ENCODE measurements at places on chromosomes 13 and 19.

GRCh38 chr13:97134364-97135095 lies 87.6 kb upstream of the MBNL2 start:
- DNase-seq, result no peak

GRCh38 chr13:67048084-67048820 lies 181.9 kb downstream of the PCDH9 start:
- DNase-seq, result no peak

GRCh38 chr19:54096617-54097106 lies 3.9 kb downstream of the OSCAR start:
- DNase-seq, result no peak

GRCh38 chr13:94559222-94559795 lies 36.6 kb downstream of the TGDS start:
- no peak for DNase-seq

DNA sequence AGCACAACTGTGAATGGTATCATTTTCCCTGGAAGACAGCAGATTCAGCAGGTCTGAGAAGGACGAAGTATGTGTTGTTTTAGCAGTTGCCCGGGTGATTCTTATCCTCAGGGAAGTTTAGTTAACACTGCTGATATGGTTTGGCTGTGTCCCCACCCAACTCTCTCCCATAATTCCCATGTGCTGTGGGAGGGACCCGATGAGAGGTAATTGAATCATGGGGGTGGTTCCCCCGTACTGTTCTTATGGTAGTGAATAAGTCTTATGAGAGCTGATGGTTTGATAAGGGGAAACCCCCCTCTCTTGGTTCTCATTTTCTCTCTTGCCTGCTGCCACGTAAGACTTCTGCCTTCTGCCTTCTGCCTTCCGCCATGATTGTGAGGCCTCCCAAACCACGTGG lies 81.0 kb upstream of the UBAC2 start:
- peak; percentile 60 for DNase-seq

- no peak for DNase-seq
These were observed 9.2 kb upstream of the MEX3D start for GRCh38 chr19:1577090-1577928.

DNA sequence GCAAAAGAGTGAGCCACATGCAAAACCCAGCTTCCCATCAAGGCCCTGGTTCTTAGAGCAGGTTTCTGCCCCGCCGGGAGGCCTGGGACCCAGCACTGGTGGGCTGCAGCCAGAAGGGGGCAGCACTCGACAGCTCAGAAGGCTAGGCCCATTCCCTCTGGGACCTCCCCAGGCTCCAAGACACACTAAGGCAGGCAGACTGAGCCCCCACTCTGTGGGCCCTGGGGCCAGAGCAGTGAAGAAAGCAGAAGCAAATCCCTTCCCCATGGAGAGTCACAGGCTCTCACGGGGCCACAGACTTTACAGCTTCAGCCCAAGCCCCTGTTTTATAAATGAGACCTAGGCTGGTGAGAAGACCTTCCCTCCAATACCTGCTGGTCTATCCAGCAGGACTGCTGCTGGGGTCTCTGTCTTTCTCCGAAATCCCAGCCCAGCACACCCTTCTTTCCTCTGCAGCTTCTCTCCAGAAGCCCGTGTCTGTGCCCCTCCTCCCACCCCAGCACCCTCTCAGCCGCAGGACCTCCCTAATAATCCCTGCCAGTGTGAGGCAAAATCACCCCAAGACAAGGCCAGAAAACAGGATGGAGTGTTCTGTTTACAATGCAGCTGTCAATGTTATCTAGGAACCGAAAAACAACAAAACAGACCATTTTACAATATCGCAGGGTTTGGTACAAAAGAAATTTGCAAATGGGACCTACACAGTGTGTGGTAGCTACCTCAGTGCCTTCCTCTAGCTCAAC lies 109.3 kb downstream of the ABCC4 start:
- DNase-seq, result peak; percentile 82

- DNase-seq, result peak; percentile 61
These were observed 48.6 kb upstream of the UBE2L5 start for GRCh38 chr13:30373727-30374126.

- DNase-seq, result peak; percentile 91
These were observed 8.1 kb downstream of the PTGIR start for GRCh38 chr19:46616631-46617322.

DNA sequence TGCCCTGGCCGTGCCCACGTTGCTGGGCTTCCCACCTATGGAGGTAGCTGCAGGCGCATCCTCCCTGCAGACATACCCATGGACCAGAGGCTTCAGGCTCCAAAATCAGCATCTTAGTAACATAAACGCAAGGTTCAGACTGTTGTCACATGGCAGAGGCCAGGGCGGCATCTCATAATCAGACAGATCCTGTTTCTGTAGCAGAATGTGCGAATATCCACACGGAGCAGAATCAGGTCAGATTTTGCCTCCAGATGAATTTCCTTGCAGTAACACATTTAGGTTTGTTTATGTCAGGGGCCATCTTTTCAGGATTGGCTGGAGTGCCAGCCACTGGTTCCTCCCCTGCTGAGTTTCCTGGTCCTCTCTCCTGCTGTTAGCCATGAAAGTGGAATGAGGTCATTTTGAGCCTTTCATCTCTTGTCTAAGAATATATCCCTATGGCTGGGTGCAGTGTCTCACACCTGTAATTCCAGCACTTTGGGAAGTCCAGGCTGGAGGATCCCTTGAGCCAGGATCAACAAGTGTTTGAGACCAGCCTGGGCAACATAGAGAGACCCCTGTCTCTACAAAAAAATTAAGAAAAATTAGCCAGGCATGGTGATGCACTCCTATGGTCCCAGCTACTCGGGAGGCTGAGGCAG lies 20.5 kb downstream of the SMARCA4 start:
- DNase-seq, result no peak

DNA sequence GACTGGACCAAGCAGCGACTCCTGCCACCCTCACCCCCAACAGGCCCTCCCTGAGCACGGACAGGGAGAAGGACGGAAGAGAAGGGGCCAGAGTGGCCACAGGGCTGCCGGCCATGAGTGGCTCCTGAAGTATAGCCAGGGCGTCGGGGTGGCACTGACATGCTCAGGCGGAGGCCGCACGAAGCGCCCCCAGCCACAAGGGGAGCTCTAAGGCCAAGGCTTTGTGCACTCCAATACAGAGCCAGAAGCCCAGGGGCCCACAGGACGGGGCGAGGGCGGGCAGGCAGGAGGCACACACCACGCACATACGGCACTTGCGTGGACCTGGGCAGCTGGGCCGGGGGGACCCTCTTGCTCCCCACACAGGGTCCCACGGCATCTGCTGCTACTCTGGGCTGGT lies 52.0 kb downstream of the KLF2 start:
- no peak for DNase-seq

DNA sequence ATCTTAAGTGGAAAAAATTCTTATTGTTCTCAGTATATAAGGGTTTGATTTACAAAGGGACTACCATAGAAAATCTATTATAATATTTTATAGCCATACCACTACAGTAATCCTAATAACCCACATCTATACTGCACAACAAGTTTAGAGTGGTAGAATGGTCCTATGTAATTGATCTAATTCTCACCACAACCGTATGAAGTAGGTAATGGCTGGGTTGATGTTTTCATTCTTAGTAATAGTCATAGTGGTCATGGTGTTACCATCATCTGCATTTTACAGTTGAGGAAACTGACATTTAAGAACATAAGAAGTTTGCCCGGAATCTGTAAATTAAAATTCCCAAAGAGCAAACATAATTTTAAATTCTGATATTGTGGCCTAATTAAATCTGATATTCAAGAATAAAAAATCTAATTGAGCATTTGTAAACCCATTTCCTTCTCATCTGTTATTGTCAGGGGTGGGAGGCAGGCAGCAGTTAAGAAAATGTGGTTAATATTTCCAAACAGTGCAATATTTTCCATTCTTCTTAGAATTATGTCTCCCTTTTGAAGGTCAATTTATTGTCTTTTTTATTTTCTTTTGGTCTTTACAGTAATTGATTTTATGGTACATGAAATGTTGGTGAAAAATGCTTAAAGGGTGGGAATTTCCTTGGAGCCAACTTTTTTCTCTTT lies 65.6 kb downstream of the DHRS12 start:
- no peak for DNase-seq

- DNase-seq, result peak; percentile 70
These were observed 7.6 kb downstream of the CAPN12 start for GRCh38 chr19:38736413-38737280.

DNA sequence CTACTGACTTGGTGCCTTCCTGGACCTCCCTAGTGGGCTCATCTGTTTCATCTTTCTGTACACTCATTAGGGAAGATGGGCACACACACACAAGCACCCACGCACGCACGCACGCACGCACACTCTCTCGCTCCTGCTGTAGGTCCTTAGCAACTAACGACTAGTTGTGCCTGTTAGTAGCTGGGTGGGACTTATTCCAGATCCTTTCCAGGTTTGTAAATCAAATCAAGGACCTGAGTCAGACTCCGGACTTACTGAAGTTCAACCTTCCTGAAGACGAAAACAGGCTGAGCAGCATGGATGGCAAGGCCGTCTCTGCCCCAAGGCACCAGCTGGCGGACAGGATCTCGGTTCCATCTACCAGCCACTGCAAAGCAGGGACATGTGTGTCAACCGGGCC lies 76.2 kb downstream of the SLC15A1 start:
- no peak for DNase-seq

- DNase-seq, result no peak
These were observed 381.1 kb downstream of the LIG4 start for GRCh38 chr13:107834281-107834680.

- no peak for DNase-seq
These were observed 17.9 kb downstream of the SLAIN1 start for GRCh38 chr13:77715233-77715891.

- DNase-seq, result peak; percentile 30
These were observed 8.4 kb upstream of the ECH1 start for GRCh38 chr19:38839816-38840582.

DNA sequence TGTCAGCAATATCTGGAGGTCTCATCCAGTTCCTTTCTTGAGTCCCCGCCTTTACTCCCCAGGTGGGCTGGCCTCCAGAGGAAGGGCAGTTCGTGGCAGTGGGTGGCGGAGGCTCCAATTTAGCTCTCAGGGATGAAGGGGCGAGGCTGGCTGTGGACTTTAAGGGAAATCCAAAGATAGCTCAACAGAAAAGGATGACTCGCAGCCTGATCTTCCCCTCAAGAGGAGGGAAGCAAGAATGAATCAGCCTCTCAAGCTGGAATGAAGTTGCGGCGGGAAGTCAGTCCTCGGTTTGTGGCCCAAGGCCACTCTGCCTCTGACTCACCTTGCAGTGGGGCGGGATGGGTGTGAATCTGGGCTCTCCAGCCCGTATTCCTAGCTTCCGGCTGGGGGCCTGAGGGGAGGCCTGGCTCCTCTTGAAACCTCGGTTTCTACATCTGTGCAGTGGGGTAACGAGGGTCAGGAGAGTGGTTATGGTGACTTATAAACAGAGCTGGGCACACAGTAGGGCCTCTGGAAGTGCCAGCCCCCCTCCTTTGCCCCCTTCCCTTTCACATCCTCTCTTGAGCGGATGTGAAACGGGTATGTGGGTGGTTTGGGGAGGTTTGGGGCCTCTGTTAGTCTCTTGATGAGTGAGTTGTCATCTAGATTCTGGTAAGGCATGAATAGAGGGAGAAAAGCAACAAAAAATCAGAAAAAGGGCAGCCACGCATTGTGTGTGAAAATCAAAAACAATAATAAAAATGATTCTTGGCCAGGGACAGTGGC lies 10.5 kb upstream of the SMG9 start:
- peak; percentile 95 for DNase-seq

DNA sequence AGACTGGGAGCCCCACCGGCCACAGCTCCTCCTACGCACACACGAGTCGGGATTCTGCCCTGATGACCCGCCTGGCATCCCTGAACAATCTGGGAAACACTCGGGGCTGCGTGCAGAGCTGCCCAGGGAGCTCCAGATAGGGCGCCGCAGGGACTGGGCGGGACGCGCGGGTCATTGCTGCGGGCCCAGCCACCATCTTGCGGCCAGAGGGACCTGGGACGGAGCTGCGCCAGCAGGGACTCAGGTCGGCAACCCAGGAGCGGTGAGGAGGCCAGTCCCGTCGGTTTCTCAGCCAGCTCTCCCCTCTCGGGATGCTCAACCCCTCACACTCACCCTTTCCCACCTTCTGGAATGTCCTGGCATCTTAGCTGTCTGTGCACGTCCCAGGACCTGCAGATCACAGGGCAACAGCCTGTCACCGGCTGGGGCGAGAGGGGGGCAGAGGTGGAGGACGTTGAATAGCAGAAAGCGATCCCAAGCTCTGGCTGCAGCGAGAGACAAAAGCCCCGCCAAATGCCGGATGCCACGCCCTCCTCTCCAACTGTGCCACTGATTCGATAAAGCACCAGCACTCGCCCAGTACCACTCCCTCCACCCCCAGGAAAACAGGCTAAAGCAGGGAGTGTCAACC lies 20.4 kb upstream of the ZNF91 start:
- DNase-seq, result peak; percentile 27

GRCh38 chr19:38706792-38707511 lies 37.3 kb downstream of the CAPN12 start:
- no peak for DNase-seq
